ENCODE measurements at places on chromosomes 11 and 22.

GRCh38 chr11:62398011-62398994, 20.5 kb upstream of the SCGB1A1 start:
- no peak for DNase-seq

GRCh38 chr11:93718057-93718563, 23.2 kb downstream of the TAF1D start:
- no peak for DNase-seq

DNA sequence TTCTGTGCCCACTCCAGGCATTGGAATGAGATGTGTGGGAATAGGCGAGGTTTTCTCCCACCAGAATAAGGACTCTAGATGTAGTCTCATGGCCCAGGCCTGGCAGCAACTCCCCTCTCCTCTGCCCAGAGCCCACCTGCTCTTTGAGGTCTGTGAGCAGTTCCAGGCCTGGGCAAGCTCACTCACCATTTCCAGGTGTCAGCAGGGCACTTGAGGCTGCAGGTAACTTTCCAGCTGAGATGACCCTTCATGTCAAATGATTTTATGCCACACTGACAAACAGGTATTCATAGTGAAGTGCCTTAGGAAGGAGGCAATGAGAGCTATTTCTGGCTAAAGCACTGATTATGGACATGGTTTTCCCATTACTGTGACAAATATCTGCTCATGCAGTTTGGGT, 123.3 kb upstream of the CCDC90B start:
- DNase-seq, result no peak

- no peak for DNase-seq
Measured at GRCh38 chr11:77063407-77063806, 3.4 kb upstream of the CAPN5 start.

DNA sequence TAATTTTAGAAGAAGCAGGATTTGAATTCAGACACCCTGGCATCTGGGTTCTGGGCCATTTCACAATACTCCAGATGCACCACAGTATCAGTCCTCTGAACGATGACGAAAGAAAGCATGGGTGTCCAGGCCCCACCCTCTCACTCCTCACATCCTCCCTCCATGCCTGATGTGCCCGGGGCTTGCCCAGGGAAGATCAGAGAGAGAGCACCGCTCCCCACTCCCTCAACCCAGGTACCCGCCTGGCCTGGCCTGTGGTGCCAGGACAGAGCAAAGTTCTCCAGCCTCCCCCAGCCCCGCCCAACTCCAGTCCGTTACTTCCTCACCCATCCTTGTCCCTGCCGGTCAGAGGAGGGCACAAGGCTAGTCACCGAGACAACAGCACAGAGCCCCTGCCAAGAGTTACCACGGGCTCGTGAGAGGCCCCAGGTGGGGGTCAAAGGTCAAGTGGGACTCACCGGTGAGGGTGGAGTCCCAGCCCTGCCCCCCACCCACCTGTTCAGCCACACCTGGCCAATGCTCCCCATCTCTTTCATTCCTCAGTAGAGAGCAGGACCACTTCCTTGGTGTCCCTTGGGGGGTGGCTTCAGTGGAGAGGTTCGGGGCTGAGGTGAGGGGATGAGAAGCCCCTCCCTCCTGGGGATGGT, 8.1 kb downstream of the BCL9L start:
- no peak for DNase-seq

- no peak for DNase-seq
Measured at GRCh38 chr22:23910496-23911190, 16.5 kb downstream of the MIF start.

GRCh38 chr11:31826536-31827438, 15.7 kb upstream of the PAX6 start:
- no peak for DNase-seq

- DNase-seq, result no peak
Measured at GRCh38 chr11:113006896-113007445, 45.8 kb downstream of the NCAM1 start.

GRCh38 chr11:34405079-34405858, 33.5 kb upstream of the CAT start:
- DNase-seq, result no peak

DNA sequence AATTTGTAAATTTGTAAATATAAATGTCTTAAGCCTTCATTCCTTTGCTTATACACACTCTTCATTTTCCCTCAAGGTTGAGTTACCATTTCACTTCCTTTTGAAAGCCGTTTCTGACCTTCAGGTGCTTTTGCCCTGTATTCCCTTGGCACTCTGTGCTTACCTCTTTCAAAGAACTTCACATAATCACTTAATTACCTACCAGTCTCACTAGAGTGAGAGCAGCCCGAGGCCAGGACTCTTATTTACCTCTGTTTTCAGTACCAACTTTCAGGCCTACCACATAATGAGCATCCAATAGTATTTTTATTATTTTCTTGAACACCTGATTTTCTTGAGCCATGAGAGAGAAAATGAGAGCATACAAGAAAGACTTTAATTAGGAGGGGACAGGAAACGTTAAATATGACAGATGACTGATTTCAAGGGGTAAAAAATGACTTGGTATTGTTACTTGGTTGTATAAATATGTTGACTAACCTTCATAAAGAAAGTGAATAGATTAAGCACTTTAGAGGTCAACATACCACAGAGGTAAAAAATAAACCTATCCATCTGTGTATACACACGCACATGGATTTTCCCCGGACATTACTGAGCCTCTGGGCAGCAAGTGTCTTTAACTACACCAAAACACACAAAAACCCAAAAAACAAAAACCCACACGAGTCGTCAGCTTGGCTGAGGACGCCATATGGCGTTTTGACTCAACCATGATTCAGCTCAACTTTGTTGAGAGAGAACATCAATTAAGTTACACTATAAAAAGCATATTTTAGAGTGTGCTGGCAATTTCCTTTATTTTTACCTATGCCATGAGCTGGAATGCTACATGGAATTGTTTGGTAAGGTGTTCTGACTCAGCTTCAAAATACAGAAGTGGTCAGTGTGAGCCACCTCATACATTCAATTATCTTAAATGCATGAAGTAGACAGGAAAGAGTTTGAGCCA, 7.6 kb downstream of the ATXN10 start:
- DNase-seq, result no peak

GRCh38 chr11:44575962-44576361, 10.5 kb downstream of the CD82 start:
- no peak for DNase-seq

- DNase-seq, result no peak
Measured at GRCh38 chr22:31075961-31076360, 5.2 kb upstream of the SMTN start.

DNA sequence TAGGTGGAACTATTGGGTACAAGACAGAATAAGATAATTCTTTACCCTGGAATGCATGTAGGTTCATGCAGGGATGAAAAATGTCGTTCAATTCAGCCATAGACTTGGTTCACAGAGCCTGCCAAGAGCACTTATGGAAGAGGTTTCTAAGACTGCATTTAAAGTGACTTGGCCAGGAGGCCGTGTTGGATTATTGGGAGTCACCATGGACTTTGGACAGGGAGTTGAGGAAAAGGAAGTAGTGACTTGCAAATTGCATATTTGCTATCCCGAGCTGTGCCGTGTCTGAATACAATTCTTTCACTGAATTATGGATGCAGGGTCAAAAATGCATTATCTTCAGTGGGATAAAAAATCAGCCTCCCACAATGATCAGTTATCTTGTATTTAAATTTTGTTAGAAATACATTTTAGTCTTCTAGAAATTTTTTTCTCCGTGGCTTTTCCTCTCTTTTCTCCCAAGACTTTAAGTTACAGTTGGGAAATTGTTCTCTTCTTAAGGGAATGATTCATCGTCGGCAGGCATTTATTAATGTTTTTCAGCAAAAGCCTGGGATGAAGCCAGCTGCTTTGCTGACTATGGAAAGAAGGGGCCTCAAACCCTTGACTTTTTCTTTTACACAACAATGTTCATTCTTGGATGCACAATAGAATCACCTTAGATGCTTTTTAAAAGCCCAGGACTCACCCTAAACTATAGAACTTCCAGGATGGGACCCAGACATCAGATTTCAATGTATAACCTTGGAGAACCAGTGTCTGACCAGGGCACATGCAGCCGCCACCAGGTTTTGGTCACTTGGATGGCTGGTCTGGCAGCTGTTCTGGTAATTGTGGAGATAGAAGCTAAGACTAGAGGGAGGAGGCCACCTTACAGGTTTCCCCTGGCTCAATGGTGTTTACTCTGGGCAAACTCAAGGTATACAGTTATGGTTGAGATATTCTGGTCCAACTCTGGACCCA, 70.8 kb downstream of the FAT3 start:
- DNase-seq, result no peak
